Smooth muscle cell of bladder (primary cell): ENCODE measurements at places on chromosomes 4 and X. TPM values are rescaled to one million over a fixed set of nuclear protein-coding genes. Genes with fewer than 3 reads are reported as not detected.

Gene NSUN7
- under 0.01 TPM in 1 of 2 replicates, not detected in the other for total RNA-seq

Gene GPR82
- total RNA-seq, result not detected in 2 replicates

Gene SPANXA2
- 0.28 TPM in 1 of 2 replicates, not detected in the other for total RNA-seq

Gene RTL9
- under 0.01 and 0.14 TPM in 2 replicates for total RNA-seq

Gene CLTRN
- total RNA-seq, result 0.18 and 0.28 TPM in 2 replicates

Gene OCIAD1
- 68.1 and 72.9 TPM in 2 replicates for total RNA-seq

Gene NDNF
- total RNA-seq, result 0.18 TPM in 1 of 2 replicates, not detected in the other

Gene ABCB7
- 18.5 and 19.3 TPM in 2 replicates for total RNA-seq

Gene SLITRK4
- under 0.01 and 0.46 TPM in 2 replicates for total RNA-seq

Gene STATH
- 0.14 TPM in 1 of 2 replicates, not detected in the other for total RNA-seq

Gene CFAP47
- total RNA-seq, result under 0.01 and 0.37 TPM in 2 replicates

Gene NKX6-1
- total RNA-seq, result not detected in 2 replicates

Gene CXCL8
- total RNA-seq, result 29.5 and 107 TPM in 2 replicates

Gene IL2
- total RNA-seq, result not detected in 2 replicates

Gene RASL11B
- 0.28 and 1.1 TPM in 2 replicates for total RNA-seq

Gene CXorf49
- total RNA-seq, result not detected in 2 replicates

Gene GYPE
- 0.74 and 1.3 TPM in 2 replicates for total RNA-seq

Gene SSX1
- 0.18 TPM in 1 of 2 replicates, not detected in the other for total RNA-seq

Gene TMSB15C
- total RNA-seq, result 3.3 and 3.4 TPM in 2 replicates

Gene MUC7
- total RNA-seq, result not detected in 2 replicates

Gene UGT2B15
- not detected in 2 replicates for total RNA-seq

Gene DCAF8L2
- under 0.01 TPM in 1 of 2 replicates, not detected in the other for total RNA-seq
